ENCODE measurements at places on chromosomes 1 and 21.

GRCh38 chr1:23343221-23344110, 618 bp downstream of the HNRNPR start:
- no peak for DNase-seq

- no peak for DNase-seq
Measured at GRCh38 chr1:59194621-59195020, 102.3 kb upstream of the FGGY start.

- DNase-seq = no peak
Measured at GRCh38 chr1:230267338-230268065, 158.6 kb downstream of the PGBD5 start.

DNA sequence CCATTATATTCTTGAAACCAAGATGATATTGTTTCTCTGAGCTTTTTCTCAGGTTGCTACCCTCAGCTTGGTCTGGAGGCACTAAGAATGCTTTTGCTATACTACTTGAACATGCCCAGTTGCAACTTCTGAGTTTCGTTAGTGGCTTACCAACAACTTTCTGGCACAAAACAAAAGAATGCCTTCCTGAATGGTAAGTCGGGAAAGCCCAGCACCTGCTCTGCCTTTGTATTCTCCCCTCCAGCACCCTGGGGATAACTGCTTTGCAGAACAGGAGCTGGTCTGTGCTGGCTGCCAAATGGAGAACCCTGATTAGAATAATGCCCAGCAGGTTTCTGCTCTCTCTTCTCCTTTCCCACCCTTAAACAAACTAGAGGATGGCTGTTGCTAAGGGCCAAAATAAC, 149.3 kb downstream of the TGFB2 start:
- DNase-seq = peak; percentile 51

DNA sequence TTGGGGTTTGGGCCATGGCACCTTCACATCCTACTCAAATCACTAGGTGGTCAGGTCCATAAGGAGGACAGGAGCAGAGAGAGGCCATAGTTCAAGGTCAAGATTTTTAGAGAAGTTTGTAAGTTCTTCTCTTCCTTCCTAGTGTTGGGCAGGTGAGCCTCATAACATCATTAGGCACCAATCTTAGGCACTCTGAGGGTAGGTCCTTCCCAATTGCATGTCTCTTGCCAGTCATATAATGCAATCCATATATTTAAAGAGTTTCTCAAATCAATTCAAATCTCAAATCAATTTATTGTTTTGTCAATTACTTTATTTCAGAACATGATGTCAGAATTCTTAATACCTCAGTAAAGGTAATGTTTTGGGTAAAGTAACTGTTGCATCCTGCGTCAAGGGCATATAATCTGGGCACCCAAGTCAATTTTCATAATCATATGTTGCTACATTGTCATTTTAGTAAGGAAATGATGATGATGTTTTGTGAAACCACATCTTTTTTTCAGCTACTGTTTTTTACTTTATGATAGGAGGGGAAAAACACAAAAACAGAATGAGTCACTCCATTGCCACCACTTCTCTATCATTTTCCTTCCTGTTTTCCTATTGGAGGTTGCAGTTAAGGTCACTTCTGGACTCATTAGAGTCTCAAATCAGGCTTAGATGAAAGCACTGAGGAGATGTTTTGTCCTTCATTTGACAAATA, 122.7 kb downstream of the UCHL5 start:
- DNase-seq = no peak

GRCh38 chr1:183609313-183609712, 19.1 kb upstream of the NCF2 start:
- DNase-seq = no peak

DNA sequence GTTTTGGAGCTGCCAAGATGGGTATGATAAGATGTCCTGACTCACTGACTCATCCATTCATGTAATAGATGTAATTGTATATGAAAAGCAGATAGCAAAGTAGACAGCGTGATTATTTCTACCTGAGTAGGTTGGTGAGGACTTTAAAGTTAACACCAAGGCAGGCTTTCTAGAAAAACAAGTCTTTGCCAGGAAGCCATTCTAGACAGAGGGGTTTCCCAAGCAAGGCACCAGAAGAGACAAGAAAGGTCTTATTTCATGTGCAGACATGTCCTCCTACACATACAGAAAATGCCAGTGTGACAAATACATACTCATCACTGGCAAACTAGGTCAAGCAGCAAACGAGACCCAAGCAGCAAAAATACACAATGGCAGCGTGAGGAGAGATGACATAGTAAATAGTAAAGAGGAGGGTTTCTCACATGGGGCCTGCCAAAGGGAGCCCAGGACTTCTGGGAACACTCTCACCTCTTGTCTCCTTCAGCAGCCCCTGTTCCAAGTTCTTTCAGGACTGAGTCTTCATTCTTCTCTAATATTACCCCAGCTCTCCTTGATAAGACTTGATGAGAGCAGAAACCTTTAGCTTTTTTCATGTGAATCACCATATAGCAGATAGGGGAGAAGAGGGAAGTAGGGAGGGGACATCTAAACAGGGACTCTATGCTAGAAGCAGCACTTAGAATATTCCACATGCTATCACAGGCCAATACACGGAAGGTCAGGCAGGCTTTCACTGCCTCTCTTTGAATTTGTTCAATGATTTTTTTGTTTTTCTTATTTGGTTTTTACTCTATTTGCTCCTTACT, 114.6 kb upstream of the ATP1B1 start:
- DNase-seq = no peak

GRCh38 chr21:39947031-39947430, 79.8 kb downstream of the PCP4 start:
- no peak for DNase-seq

DNA sequence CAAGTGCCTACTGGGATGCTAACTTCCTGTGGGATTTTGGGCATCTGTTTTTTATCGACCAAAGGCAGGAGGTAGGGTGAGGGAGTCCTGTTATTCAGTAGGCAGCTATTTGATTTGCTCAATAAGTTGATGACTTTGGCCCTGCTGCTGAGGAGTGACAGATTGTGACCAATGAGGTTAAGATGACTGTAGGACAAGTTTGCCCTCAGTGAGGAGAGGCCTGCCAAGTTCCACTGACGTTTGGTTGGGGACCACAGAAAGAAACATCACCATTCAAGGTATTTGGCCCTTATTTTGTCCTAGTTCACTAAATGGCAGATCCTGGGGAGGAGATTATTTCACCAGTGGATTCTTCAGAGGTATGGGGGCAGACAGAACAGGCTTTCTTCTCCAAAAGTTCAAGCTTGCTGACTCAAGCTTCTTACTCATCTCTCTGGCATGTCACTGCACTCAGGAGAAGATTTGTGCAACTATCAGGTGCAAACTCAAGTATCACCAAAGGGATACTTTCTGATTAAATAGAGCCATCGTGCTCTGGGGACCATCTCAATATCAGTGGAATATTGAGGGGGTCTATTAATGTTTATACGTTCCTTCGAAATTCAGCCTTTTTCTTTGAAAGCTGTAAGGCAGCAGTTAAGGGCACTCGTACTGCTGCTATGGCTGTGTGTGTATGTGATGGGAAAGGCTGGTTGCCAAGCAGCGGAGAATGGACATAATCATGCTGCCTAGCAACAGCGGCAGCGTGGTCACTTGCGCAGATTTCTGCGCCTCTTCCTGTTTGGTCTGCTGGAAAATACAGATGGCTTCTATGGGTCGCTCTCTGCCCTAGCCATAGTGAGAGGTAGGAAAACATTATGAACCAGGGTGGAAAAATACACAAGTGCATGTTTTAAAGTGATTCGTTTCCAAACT, 78.7 kb downstream of the PBX1 start:
- no peak for DNase-seq

DNA sequence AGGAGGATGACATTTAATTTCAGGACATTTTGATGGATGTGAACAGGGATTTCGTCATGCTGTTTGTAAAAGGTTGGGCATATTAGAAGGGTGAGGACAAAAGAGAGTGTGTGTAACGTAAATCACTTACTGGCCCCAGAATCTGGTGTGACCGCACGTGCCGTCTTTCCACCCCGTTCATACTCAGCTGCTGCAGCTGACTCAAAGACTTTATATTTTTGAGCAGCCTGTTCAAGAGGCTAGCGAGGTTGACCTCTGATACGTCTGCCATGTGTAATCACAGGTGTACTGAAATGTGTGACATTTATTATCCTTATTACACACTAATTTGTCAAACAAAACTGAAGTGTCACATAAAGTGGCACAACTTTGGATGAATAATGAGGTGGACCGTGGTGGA, 66.5 kb upstream of the ERRFI1 start:
- DNase-seq = no peak

DNA sequence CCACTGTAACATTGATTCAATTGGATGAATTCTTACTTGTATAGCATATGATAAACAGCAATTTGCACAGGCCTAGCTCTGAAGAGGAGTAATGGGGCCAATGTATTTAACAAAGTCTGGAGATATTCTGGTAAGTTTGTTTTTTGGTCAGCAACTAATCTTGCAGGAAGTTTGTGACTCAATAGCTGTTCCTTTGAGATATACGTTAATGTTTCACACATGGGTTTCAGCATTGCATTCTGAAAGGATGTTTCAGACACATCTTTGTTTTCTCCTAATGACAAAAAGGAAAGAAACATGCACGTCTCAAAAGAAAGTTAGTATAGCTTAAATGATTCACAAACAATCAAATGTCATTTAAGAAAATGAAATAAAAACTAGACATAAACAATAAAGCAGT, 49.0 kb downstream of the LTN1 start:
- no peak for DNase-seq

GRCh38 chr1:161357073-161357472, 10.6 kb downstream of the CFAP126 start:
- DNase-seq = no peak

GRCh38 chr21:18620436-18620835, 216.9 kb upstream of the TMPRSS15 start:
- DNase-seq = no peak

DNA sequence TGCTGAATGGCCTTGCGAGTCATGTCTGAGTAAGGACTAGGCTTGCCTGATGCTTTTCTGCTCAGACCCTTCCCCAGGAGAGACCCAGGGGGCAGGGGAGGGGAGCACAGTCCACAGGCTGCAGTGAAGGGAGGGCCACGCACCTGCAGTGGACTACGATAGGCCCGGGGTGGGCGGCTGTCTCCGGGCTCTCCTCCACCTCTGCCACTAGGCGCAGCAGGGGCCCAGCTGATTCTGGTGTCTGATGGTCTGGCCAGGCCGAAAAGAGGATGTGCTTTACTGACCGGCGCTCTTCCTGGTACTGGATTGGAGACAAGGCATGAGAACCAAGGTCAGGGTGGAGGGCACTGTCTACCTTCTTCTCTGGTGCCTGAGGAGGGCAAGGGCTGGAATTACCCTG, 7.9 kb upstream of the ARL8A start:
- no peak for DNase-seq

- no peak for DNase-seq
Measured at GRCh38 chr21:35120631-35121180, 71.6 kb upstream of the RUNX1 start.

- DNase-seq = no peak
Measured at GRCh38 chr1:205770618-205771017, 4.7 kb downstream of the RAB29 start.

DNA sequence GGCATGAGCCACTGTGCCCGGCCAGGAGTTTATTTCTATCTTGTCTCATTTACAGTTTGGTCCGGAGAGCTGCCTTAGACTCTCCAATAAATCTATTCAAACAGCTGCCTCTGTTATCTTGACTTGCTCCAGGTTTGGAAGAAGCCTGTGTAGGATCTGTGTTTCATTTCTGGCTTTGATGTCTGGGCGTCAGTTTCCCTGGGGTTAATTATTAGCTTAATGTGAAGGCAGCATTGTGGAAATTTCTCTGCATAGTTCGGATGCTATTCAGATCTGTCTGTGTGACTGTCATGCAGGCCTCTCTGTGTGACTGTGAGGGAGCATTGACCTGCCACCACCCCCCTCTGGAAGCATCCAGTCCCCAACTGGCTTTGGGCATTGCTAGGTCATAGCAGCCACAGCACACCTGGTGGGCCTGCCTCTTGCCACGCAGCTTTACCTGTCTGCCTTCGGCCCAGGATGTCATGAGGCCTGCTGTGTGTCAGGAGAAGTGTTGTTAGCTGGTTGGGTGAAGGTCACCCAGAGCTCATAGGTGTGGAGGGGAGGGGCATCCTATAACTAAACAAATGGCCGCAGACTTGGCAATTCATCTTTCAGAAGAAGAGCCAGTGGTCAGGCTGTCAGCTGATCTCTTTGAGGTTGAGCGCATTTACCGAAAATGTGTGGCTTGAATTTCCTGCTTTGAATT, 9.8 kb downstream of the IFNGR2 start:
- no peak for DNase-seq

GRCh38 chr1:166999075-166999474, 10.0 kb downstream of the MAEL start:
- DNase-seq = no peak

DNA sequence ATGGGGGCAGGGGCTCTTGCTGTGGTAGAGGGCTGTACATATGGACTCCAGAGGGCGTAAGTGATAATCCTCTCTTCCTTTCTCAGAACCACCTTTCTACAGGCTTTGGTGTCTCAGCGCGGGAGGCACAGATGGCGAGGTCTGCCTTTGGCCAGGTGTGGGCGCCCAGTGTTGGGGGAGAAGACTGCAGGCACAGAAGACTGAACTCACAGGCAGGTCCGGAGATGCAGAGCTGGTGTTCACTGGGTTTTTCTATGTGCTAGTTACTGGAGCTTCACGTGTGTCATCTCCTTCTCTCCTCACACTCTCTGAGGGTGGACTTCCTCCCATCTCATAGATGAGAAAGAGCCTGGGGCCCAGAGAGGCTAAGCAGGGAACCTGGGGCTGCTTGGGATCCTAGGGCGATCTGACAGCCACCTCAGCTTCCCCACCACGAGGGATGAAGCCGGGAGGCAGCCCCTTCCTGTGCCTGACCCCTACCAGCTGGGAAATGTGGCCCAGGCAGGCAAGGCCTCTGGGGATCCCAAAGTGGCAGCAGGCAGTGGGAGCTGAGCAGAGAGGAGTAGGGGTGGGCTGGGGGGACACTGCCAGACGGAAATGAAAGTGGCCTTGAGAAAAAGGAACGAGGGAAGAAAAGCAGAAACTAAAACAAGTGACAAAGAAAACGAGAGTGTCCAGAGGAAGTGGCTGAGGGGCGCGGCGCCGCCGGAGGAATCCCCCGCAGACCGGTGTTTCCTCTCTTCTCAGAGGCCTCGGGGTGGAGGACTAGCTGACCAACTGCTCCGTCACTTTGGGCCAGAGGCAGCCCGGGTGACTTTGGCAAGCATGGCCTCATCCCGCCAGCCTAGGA, 191.6 kb downstream of the HIVEP3 start:
- DNase-seq = no peak

- DNase-seq = no peak
Measured at GRCh38 chr1:223844787-223845036, 1.0 kb downstream of the TP53BP2 start.

GRCh38 chr1:30857062-30857461, 51.5 kb downstream of the SDC3 start:
- no peak for DNase-seq

DNA sequence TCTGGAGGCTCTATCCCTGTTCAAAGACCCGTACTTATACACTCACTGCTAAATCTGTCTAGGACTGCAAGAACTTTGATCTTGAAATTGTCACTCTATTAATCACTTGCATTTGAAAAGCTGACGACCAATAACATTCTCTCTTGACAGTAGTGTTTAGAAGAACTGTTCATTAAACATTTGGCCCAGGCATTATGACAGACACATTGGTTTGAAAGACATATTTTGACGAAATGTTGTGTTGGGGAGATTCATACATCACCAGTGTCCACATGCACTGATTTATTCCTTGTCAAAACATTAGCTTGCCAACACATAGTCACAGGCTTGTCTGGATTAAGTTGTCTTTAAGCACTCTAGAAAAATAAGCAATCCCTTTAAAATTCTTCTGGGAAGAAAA, 951.3 kb downstream of the ADGRL2 start:
- DNase-seq = no peak

Measured in H1 (cell line).